ENCODE measurements at places on chromosomes 13 and 19.
A peak's percentile ranks its signal among the peaks of the same experiment; 100 is the strongest.

DNA sequence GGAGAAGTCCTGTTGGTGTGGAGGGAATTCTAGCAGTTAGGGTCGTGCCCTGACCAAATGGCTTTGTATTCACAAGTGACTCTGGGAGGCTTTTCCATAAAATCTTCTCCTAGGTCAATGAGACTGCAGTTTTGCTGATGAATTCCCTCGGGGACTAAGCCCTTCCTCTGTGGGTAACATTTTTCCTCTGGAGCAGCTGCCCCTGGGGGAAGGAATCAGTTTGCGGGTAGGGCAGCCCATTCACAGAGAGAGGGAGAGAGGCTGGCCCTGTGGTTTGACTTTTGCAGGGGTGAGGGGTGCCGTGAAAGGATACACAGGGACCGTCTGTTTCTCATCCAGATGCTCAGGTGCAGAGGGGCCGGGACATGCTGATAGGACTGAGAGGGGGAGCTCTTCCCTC lies 67.3 kb downstream of the ERICH6B start:
- DNase-seq, result no peak

- peak; percentile 84 for DNase-seq
These were observed 57.8 kb downstream of the MBNL2 start for GRCh38 chr13:97279913-97280312.

GRCh38 chr13:102721800-102722231 lies 27.0 kb upstream of the METTL21C start:
- DNase-seq, result no peak

- peak; percentile 16 for DNase-seq
These were observed 7.2 kb upstream of the CEACAM8 start for GRCh38 chr19:42601811-42602443.

- DNase-seq, result no peak
These were observed 527.5 kb downstream of the DCT start for GRCh38 chr13:93951951-93952350.

DNA sequence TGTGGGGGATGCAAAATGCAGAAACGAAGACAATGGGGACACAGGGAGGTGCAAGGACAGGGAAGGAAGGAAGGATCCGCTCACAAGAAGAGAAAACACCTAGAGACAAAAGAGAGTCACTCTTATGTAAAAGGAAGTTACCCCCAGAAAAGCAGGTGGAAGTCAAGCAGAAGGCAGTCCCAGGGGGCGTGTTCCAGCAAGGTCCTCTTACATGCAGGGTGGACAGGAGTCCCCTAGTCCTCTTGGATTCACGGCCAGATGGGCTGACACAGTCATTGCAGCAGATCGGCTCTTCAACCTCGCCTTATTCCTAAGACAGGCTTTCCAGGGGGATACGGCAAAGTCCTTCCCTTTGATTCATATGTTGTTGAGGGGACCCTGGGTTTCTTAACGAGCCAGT lies 83.9 kb upstream of the SPATA13 start:
- no peak for DNase-seq

DNA sequence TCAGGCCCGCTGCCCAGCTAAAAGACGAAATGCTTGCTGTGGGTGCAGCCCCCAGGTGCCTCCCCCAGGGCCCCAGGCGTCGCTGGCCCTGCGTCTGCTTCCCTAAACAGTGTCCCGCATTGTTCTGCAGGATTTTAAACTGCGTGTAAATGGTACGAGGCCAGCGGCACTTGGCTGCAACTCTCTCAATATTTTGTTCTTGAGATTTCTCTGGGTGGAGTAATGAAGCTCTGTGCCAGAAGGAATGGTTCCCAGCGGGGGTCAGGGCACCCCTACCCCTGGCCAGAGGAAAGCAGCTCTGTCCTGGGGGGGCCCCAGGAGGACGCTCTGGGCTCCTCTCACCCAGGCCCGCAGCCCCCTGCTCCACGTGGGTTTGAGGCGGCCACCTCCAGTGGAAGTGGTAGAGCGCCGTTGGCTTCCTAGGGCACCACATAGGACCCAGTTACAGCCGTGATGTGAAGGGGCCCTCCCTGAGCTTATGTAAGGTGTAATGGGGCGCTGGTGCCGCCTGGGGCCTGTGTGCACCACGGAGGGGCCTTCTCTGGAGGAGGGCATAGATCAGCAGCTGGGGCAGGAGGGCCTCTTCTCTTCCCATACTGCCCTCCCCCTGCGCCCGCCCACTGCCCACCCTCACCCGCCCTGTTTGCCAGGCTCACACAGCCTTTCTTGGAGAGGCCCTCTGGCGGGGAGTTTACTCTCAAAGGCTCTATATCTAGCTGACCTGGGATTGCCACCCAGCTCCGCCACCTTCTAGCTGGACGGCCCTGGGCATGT lies 19.8 kb downstream of the PAK4 start:
- no peak for DNase-seq

GRCh38 chr13:76239031-76239680 lies 603.0 kb downstream of the LMO7 start:
- DNase-seq, result no peak

DNA sequence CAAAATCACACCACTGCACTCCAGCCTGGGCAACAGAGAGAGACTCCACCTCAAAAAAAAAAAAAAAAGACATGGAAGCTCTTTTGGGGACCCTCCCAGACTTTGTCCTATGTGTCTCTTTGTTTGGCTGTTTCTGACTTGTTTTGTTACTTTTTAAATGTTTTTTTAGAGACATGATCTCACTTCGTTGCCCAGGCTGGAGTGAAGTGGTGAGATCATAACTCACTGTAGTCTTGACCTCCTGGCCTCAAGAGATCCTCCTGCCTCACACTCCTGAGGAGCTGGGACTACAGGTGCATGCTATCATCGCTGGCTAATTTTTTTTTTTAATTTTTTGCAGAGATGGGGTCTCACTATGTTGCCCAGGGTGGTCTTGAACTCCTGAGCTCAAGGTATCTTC lies 16.4 kb upstream of the DPP9 start:
- DNase-seq, result no peak

DNA sequence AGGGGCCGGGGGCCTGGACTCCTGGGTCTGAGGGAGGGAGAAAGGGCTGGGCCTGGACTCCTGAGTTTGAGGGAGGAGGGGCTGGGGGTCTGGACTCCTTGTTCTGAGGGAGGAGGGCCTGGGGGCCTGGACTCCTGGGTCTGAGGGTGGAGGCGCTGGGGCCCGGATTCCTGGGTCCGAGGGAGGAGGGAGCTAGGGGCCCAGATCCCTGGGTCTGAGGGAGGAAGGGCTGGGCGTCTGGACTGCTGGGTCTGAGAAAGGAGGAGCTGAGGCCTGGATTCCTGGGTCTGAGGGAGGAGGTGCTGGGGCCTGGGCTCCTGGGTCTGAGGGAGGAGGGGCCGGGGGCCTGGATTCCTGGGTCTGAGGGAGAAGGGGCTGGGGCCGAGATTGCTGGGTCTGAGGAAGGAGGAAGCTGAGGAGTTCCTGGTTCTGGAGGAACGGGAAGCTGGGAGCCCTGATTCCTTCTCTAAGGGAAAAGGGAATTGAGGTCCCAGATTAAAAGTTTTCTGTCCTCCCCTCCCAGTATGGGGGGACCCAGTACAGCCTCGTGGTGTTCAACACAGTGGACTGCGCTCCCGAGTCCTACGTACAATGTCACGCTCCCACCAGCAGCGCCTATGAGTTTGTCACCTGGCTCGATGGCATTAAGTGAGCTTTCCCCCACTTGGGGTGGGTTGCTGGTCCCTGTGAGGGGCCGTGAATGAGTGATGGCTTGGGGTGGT lies 721 bp downstream of the MED25 start:
- no peak for DNase-seq

GRCh38 chr13:43307221-43307920 lies 284.0 kb downstream of the DNAJC15 start:
- DNase-seq, result no peak

DNA sequence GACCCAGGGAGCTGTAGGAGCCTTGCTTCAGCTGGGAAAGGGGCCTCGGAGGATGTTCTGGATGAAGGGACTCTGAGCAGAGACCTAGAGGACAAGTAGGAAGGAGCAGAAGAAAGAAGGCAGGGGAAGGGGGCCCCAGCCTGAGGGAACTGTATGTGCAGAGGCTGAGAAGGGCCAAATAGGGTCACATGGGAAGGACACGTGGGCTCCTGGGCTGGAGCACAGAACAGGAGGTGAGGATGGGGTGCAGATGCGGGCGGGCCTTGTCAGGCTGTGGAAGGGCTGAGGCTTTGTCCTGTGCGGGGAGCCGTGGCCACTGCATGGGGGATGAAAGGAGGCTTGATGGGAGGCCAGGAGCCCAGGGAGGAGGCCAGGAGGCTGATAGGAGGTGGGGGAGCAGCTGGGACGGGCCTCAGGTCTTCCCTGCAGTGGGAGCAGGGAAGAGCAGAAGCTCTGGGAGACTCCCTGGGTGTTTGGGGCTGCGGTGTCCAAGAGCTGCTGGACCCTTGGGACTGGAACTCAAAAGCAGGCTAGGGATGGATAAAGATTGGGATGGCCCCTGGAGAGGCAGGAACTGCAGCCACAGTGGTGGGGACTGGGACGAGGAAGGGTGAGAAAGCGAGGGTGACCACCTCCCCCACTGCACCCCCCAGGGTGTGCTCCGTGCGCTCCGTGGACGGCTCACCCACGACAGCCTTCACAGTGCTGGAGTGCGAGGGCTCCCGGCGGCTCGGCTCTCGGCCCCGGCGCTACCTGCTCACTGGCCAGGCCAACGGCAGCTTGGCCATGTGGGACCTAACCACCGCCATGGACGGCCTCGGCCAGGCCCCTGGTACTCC lies 11.4 kb upstream of the LTBP4 start:
- no peak for DNase-seq

DNA sequence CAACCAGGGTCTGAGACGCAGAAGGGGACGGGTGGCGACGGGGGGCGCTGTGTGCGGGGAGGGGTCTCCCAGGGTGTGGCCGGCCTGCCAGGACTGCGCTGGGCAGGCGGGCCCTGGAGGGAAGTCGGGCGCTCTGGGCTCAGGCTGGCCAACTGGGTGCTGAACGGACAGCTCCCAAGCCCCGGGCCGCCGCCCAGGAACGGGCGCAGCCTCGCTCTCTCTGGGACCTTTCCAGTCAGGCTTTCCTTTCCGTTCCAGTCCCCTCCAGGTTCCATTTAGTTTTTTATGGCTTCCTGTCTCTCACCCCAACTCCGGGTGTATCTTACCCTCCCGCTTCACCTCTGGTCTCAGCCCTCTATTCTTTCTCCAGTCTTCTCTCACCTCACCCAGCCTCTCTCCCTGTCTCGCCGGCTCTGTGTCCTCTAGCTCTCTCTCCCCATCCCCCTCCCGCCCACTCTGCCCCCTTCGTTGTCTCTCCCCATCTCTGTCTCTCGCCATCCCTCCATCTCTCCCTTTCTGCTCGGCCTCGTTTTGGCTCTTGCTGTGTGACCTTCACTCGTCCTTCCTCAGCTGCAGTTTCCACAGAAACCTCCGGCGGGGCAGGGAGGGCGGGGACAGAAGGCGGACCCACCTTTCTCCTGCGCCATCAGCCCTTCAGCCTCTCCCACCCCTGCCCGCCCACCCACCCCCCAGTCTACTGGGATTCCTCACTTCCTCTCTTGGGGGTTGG lies 3.3 kb upstream of the ATP1A3 start:
- peak; percentile 34 for DNase-seq

GRCh38 chr13:41928323-41928722 lies 32.6 kb downstream of the VWA8 start:
- no peak for DNase-seq

DNA sequence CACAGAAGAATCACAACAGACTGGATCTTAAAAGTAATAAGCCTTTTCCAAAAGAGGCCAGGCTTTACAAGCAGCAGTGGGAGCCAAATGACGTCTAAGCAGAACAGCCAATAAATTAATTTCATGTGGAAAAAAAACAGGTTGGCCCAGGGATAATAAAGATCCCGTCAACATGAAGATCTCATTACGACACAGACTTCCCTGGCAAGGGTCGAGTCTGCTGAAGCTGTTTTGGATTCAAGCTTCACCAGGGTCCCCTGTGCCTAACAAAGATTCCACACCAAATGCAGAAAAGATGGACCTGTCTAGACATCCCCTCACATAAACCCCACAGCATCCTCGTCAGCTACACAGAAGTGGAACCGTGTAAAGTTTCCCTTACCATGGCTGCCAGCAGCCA lies 215.1 kb upstream of the ZNF507 start:
- DNase-seq, result no peak

GRCh38 chr13:97030705-97031452 lies 36.6 kb upstream of the OXGR1 start:
- peak; percentile 72 for DNase-seq

- DNase-seq, result no peak
These were observed 103.9 kb downstream of the GADD45B start for GRCh38 chr19:2579678-2580280.
